Activated T-helper 2 cell treated with anti-CD3 and anti-CD28 coated beads, Interferon-gamma antibody, Interleukin-2, Interleukin-4, amounts not matched to agents 10 μg/mL and 5 μg/mL and 100 μg/mL, durations not matched to agents 14 hours and 24 hours and 36 hours (primary cell): ENCODE measurements at places on chromosomes 7 and 10.

GRCh38 chr10:33008499-33009243 is 50.6 kb upstream of the ITGB1 start:
- peak; percentile 45 for DNase-seq

GRCh38 chr7:40211276-40212003 is 76.6 kb downstream of the SUGCT start:
- DNase-seq: no peak

DNA sequence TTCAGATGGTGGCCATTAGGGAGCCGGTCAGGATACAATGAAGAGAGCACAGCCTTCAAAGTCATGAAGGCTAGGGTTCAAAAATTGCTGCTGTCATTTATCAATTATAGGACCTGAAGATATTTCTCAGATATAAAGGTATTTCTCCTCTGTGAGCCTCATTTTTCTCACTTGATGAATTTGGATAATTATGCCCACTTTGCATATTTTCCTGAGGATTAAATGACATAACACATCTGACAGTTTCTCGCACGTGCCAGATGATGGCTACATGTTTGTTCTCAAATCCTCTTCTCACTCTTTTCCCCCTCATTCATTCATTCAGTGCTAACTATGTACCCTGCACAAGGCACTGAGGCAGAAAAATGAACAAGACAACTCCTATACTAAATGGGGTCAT is 391.6 kb downstream of the INHBA start:
- DNase-seq: no peak

GRCh38 chr10:71354776-71355175 is 35.7 kb downstream of the SLC29A3 start:
- no peak for DNase-seq

- DNase-seq: no peak
Measured at GRCh38 chr10:110794808-110795207, 76.9 kb upstream of the PDCD4 start.

DNA sequence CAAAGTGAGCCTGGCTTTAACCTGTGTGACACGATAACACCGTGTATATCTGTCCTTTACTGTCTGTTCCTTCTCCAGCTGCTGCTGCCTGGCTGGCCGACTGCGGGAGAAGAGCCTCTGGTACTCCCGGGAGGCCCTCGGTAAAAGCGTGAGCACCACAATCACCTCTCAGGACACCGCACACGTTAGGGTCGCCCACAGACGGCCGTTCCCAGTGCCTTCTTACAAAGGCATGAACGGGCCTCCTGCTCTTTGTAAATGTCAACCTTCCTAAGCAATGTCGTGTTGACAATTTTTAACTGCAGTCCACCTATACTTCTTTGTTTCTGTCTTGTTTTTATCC is 177.6 kb downstream of the DIP2C start:
- DNase-seq: no peak

- no peak for DNase-seq
Measured at GRCh38 chr10:63165249-63165648, 32.1 kb downstream of the NRBF2 start.

- DNase-seq: no peak
Measured at GRCh38 chr10:106997721-106998120, 166.8 kb downstream of the SORCS1 start.

GRCh38 chr10:129786216-129786615 is 177.9 kb downstream of the EBF3 start:
- DNase-seq: no peak

- no peak for DNase-seq
Measured at GRCh38 chr7:134371536-134371935, 54.8 kb upstream of the SLC35B4 start.

DNA sequence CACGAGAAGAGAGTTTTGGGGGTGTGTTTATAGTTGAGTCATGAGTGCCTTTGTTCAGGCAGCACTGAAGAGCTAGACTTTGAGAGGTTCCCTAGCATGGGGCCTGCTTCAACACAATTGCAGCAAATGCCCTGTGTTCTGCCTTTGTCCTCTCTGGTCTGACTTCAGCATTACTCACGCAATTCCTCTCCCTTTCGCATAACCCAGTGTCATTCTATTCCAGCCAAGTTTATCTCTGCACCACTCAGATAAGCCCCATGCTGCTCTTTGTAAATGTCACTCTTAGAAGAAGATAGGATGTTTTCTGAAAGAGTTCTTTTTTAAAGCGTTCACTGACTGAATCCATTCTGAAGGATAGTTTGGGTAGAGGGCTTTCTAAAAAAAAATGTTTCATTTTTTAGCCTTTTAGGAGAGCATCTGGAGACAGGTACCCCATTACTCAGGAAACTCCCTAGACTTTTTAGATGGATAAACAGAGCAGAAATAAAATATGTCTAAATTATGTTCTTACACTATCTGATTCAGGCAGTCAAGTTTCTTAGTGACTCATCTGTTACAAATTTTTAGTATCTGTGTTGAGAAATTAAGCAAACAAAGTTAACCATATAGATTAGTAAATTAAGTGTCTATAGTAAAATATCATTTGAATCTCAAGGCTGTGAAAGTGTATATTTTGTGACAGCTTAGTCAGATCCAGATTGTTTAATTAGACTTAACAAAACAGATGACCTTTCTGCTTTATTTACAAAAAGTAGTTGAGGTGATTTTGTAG is 318.5 kb downstream of the GPR158 start:
- no peak for DNase-seq

DNA sequence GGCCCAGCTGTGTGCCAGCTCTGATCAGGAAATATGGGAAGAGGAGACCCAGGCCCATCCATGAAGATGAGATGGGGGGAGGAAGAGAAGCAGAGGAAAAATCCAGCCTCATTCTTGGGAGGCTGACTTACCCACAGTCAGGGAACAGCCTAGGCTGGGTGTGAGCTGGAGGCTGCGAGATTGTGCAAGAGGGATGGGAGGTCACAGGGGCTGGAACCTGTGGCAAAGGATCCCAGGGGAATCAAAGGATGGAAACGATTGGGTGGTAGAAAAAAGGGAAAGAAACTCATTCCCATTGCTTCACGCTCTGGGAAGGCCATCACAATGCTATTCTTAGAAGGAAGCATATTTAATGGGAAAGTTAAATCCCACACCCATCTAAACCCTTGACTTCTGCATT is 26.7 kb upstream of the CRHR2 start:
- DNase-seq: no peak

- DNase-seq: no peak
Measured at GRCh38 chr7:151437159-151437553, 2.8 kb downstream of the CRYGN start.

GRCh38 chr10:16777473-16778370 is 39.5 kb downstream of the RSU1 start:
- DNase-seq: no peak

DNA sequence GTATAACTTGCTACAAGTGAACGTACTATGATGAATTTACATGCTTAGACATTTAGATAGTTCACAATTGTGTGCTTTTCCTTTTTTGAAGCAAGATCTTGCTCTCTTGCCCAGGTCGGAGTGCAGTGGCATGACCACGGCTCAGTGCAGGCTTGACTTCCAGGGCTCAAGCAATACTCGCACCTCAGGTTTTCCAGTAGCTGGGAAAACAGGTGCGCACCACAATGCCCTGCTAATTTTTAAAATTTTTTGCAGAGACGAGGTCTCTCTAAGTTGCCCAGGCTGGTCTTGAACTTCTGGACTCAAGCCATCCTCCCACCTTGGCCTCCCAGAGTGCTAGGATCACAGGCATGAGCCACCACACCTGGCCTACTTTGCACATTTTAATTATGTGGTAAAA is 1.8 kb downstream of the GPR15LG start:
- DNase-seq: no peak

GRCh38 chr7:27191833-27192545 is 7.0 kb upstream of the HOXA11 start:
- DNase-seq: no peak

GRCh38 chr7:1275451-1276381 is 43.0 kb downstream of the UNCX start:
- DNase-seq: no peak

DNA sequence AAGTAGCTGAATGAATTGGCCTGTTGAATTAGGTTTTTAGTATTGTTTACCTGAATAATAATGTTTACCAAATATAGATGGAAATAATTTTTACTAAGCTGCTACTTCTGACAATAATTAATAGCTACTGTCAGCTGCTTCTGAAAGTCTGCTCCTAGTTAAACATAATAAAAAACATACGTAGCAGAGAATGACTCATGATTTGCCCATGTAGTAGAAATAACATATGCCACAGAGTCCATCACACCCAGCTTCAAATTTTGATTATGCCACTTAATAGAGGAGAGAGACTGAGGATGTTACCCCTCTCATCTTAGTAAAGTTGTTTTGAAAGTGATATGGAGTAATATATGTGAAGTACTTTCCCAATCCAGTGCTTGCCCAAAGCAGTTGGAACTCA is 57.6 kb upstream of the MDFIC start:
- DNase-seq: no peak

- no peak for DNase-seq
Measured at GRCh38 chr7:151687523-151688235, 168.0 kb upstream of the RHEB start.

GRCh38 chr10:36253731-36254130 is 611.6 kb upstream of the FZD8 start:
- no peak for DNase-seq

DNA sequence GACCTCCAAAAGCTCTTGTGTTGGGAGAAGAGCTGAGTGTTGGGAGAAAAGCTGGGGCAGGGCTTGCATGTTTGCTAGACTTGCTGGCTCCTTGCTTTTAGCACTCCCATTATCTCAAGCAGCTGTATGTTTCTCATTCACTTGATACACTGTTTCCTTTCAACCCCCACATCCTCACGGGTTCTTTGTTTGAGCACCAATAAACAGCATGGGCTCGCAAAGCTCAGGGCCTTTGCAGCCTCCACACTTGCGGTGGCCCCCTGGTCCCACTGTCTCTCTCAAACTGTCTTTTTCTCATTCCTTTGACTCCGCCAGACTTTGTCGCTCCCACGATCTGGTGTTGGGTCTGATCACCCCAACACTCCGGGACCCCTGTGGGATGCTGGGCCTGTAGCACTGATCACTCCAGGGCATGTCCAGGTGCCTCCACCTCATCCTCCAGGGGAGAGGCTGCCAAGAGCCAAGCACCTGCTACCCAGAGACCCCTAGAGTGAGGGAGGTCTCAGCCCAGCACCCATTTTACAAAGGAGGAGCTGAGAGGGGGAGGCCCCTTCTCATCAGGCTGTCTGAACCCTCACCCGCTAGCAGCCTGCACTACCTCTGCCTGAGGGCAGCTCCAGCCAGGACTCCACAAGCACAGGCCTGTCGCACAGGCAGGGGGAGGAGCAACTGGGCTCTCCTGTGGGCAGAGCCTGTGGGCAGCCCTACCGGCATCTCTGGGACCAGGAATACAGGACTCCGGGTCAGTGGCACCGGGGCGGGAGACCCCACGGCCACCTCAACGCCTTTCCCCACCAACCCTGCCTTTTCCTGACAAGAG is 49.1 kb upstream of the MSMB start:
- DNase-seq: no peak

DNA sequence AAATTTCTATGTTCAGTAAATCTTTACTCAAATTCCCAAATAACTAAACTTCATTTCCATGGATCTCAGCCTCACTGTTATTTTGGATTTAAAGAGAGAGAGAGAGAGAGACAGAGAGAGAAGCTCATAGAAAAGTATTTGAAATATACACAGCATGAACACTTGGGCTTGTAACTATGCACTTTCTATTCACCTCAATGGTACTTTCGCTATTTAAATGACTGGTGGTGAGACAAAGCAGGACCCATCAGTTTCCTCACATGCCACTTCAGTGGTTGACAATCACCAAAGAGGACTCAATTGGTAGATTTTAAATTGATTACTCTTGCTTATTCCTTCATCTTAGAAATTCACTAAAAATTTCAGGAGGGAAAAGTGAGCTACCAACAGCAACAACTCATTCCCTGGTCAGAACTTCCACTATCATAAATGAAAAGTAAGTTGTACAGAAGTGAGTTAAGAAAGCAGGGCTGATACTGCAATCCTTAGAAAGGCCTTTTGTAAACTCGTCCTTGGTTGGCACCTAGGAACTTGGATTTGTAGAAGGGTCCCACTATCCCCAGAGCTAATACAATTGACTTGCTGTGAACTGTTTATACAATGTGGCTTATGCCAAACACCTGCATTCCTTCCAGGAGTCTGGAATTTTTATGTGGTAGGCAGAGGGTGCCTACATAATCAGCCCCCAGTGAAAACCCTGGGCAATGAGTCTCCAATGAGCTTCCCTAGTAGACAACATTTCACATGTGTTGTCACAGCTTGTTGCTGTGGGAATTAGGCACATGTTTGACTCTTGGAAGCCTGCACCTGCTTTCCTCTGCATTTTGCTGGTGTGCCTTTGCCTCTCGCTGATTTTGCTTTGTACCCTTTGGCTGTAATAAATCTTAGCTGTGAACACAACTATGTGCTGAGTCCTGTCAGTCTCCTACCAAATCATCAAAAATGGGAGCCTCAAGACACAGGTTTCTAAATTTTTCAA is 10.8 kb downstream of the ERLIN1 start:
- no peak for DNase-seq

- no peak for DNase-seq
Measured at GRCh38 chr7:154795014-154795413, 207.9 kb downstream of the PAXIP1 start.

- no peak for DNase-seq
Measured at GRCh38 chr10:47090903-47091302, 179.7 kb downstream of the PTPN20 start.

DNA sequence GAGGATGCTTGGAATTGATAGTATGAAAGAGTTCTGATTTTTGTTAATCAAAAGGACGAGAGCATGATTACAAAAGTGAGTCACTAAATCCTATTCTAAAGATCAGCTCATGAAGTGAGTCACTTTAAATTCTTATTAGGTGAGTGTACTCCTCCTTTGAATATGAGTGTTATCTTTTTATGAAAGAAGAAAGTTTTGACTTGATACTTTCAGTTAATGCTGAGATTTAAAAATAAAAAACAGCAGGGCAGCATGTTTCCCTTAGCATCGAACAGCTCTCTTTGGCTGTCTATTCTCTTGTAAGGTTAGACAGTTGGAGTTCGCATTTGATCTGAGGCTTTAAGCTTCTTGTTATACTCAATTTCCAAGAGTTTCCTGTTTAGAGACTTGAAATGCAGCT is 222.0 kb downstream of the TWIST1 start:
- DNase-seq: no peak

GRCh38 chr10:76878514-76878913 is 759.1 kb downstream of the KCNMA1 start:
- DNase-seq: no peak

GRCh38 chr7:131320603-131321002 is 7.1 kb upstream of the MKLN1 start:
- no peak for DNase-seq

DNA sequence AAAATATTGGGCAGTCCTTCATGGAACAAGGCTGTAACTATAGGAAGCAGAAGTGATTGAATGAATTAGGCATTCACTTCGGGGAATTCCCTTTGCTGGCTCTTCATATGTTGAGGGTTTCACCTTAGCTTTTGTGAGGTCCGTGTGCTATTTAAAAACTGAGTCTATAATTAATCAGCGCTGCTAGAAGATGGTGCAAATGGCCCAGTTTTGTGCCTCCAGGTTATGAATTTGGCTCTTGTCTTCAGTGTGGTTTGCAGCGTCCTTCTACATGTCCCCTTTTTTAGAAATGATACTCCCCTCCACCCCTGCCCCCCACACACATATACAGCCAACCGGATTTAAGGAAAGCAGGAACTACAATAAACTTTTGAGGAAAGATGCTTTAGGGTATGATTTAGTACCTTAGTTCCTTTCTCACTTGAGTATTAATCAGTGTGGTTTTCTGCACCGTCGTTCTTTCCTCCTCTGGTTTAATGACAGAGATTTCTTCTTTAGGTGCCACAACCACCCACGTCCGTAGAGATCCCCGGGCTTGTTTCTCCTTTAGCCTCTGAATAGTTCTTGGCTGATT is 110.6 kb upstream of the SAMD8 start:
- DNase-seq: no peak

GRCh38 chr10:128064108-128064969 is 61.9 kb downstream of the MKI67 start:
- DNase-seq: peak; percentile 51
